Psoas muscle (tissue), 8 donors: ENCODE measurements at places on chromosomes 3 and 15.

- no peak for DNase-seq
These were observed 18.4 kb downstream of the ARMC8 start for GRCh38 chr3:138205527-138205926.

GRCh38 chr15:63418811-63419210, 37.2 kb upstream of the CA12 start:
- DNase-seq = no peak

- DNase-seq = no peak
These were observed 8.0 kb upstream of the RAD54L2 start for GRCh38 chr3:51530485-51530884.

DNA sequence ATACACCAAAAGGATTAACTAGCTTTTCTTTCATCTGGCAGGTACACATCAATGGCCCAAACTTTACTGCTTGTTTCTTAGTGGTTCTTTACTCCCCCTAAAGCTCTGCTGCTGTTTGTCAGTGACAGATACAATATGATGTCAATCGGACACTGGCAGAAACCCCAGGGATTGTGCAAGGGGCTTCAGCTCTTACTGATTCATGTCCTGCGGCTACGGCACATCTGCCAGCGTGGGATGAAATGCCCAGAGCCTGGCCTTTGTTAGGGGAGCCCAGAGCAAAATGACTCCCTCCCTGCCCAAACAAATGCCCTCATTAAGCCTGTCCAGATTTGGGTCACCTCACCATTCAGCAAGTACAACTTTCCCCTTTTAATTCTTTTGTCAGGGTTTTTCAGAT, 28.3 kb downstream of the SRP14 start:
- peak; percentile 73 for DNase-seq

GRCh38 chr3:76958861-76959260, 81.0 kb upstream of the ROBO2 start:
- DNase-seq = no peak

DNA sequence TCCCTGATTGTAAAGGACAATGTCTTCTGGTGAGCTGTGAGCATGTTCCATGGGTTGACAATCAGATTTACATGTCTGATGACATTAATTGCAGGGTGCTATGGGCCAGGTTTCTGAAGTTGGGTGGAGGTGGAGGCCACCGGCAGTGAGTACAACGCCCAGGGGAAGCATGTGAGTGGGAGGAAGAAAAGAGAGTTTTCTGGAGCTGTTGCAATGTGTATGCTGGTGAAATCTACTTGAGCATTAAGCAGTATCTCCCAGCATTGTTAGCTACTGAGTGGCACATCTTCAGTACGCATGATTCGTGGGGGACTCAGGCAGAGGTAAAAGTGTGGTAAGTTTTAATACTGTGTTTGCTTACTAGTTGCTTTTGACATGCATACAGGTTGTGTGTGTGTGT, 26.6 kb downstream of the TMEM45A start:
- no peak for DNase-seq
